HS-5 (cell line): ENCODE measurements at places on chromosomes 4 and X.

GRCh38 chrX:15497865-15498264, 2.7 kb upstream of the BMX start:
- no peak for DNase-seq

DNA sequence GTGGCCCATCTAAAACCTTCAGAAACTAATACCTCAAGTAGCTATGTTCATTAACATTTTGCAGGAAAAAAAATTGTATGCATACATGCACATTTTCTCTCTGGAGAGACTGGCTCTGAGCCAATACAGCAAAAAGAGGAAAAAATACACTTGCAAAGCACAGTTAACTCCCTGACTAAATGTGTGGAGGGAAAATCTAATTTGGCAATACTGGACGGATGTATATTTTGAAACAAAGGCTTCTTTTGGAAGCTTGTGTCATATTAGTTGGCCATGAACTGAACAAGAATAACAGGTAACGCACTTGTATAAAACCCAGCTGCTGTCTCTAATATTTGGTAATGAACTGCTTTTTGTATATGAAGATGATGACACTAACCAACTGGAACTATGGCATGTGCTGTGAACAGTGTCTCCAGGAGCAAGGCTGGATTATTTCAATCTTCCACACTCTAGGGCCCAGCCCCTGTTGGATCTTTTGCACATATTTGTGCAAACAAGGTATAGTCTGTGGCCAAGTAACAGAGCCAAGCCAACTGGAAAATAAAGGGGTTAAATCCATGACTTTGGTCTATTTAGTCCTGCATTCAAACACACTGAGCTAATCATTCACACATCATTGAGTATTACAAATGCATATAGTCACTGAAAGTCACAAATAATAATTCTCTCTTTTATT, 67.9 kb upstream of the NRK start:
- DNase-seq, result no peak

- no peak for DNase-seq
Observed at GRCh38 chr4:182809417-182810102, 107.6 kb downstream of the DCTD start.

GRCh38 chr4:24646798-24647460, 62.6 kb upstream of the DHX15 start:
- DNase-seq, result no peak

DNA sequence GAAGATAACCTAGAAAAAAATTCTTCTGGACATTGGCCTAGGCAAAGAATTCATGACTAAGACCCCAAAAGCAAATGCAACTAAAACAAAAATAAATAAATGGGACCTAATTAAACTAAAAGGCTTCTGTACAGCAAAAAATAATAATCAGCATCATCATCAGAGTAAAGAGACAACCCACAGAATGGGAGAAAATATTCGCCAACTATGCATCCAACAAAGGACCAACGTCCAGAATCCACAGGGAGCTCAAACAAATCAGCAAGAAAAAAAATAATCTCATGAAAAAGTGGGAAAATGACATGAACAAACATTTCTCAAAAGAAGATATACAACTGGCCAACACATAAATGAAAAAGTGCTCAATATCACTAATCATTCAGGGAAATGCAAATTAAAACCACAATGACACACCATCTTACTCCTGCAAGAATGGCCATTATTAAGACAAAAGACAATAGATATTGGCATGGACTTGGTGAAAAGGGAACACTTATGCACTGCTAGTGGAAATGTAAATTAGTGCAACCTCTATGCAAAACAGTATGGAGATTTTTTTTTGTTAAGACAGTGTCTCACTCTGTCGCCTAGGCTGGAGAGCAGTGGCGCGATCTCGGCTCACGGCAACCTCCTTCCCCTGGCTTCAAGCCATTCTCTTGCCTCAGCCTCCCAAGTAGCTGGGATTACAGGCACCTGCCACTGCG, 29.9 kb downstream of the ELF2 start:
- DNase-seq, result no peak

DNA sequence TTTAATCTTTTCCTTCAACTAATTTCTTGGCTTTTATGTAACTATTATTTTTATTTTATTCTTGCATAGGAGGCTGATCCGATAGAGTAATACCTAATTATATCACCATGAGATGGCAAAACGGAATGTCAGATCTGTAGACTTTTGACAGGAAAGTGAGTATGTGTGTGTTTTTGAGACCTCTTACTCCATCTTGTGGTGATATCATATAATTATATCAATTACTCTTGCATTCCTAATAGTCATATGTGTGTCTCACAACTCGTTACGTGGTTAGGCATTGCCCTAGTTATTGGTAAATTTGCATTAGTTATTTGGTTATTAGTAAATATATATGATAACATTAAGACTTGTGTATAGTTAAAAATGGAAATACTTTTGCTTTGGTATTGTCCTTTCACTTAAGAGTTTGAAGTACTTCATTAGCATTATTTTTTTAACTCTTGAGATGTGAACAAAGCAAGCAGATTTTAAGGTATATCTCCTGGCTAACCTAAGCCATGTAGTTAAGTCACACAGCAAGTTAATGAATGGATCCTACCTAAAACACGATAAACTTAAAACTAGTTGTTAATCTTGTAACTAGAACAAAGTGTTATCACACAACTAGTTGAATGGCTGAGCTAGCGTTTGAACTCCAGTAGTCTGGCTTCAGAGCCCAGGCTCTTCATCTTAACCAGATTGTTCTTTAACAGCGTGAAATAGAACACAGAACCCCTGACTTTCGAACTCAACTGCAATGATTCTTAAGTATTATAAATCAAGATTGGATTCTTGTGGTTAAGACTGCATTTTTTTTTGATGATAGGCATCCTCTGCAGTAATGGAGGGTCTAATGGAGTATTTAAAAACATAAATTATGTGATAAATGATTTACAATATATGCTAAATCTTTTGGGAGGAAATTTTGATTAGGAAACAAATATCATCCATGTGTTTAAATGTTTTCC, 67.1 kb downstream of the PGRMC2 start:
- DNase-seq, result peak; percentile 38

- no peak for DNase-seq
Observed at GRCh38 chr4:107017443-107018343, 18.4 kb downstream of the DKK2 start.
